ENCODE measurements at places on chromosomes 3 and 15.

DNA sequence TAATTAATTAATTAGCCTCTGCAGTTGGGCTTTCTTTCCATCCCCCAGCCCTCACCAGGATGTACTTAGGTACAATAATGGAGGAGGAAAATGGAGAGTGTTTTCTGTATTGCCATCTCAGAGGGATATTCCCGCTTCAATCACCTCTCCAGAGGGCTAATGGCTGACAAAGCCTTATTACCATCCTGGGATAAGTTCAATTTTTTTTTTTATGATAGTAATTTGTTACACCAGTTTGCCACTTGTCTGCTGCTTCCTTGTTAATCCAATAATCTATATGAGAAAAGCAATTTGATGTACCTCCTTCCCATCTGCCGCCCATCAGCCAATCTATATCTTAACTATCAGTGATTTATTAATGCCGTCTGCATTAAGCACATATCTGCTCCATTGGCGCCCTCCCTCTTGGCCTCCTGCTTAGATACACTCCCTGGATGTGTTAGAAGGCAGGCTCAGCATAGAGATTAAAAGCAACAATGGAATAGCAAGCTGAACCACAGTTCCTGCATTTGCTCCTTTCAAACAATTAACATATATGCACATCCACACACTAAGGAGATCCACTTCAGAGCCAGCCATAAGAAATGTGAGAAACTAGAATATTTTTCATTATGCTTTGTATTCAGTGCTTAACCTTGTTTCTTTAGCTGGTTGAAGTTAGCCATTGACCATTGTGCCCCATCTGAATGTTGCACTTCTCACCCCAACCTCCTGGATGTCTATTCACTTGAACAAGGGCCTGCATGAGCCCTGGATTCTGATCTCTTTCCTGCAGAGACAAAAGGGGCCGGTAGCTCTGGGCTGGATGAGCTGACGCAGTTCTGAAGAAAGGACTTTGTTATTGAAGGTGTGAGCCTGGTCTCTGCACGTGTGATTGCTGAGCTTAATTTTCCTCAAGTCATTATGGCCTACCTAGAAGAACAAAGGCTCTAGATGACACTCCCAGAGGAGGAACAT, 237.3 kb upstream of the GAP43 start:
- H3K27ac ChIP-seq = no peak overlapping the region
- no peaks in the 10 kb centered on the region for H3K4me1 ChIP-seq
- H3K36me3 ChIP-seq = no peaks in the 10 kb centered on the region

- peaks cover 28% of the 10 kb centered on the region for H3K27me3 ChIP-seq
- no peak overlapping the region for H3K27ac ChIP-seq
- H3K4me1 ChIP-seq = no peaks in the 10 kb centered on the region
- H3K36me3 ChIP-seq = no peaks in the 10 kb centered on the region
- H3K4me3 ChIP-seq = no peak overlapping the region
Measured at GRCh38 chr15:89515477-89515876, 19.1 kb upstream of the RHCG start.

GRCh38 chr3:40336511-40337135, 27.1 kb downstream of the EIF1B start:
- H3K27ac ChIP-seq = no peak overlapping the region
- no peak overlapping the region for H3K4me3 ChIP-seq
- H3K27me3 ChIP-seq = peaks cover 6% of the 10 kb centered on the region
- no peaks in the 10 kb centered on the region for H3K36me3 ChIP-seq
- peaks cover 16% of the 10 kb centered on the region for H3K4me1 ChIP-seq

DNA sequence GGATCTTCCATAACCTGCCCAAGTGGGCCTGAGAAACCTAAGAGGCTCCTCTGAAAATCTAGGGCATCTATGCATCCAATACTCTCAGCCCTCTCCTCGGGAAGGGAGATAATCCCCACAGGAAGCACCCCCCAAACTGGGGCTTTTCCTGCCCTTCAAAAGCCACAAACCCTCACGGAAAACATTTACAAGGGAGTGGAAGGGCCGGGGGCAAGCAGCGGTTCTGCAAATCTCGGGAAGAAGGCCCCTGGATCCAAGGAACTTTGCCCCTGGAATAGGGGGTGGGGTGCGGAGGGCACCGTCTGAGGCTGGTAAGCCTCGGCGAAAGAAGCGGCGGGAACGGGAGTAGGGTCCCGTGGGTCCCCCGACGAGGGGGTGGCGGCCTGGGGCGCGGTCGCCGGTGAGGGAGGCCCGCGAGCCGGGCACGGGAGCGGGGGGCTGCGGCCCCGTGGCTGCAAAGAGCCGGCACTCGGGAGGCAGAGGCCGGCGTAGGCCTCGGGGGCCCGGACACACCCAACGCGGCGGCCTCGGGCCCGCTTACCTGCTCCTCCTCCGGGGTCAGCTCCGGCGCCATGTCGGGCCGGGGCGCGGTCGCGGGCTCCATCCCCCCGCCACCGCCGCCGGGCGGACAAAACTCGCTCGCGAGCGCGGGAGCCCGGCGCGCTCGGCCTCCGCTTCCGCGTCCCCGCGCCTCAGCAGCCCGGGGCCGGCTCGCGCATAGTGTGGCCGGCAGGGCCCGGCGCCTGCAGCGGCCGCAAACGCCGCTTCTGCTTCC, 755 bp downstream of the PTPN9 start:
- H3K4me3 ChIP-seq = peak overlapping the region; percentile 86
- H3K4me1 ChIP-seq = peaks cover 32% of the 10 kb centered on the region
- H3K27ac ChIP-seq = peak overlapping the region; percentile 93
- peaks cover 18% of the 10 kb centered on the region for H3K36me3 ChIP-seq
- peak; percentile 42 for DNase-seq
- no peaks in the 10 kb centered on the region for H3K27me3 ChIP-seq

- H3K4me3 ChIP-seq = no peak overlapping the region
- H3K27ac ChIP-seq = no peak overlapping the region
- no peak for DNase-seq
- no peaks in the 10 kb centered on the region for H3K4me1 ChIP-seq
Measured at GRCh38 chr3:72213296-72214065, 428.5 kb upstream of the PROK2 start.

DNA sequence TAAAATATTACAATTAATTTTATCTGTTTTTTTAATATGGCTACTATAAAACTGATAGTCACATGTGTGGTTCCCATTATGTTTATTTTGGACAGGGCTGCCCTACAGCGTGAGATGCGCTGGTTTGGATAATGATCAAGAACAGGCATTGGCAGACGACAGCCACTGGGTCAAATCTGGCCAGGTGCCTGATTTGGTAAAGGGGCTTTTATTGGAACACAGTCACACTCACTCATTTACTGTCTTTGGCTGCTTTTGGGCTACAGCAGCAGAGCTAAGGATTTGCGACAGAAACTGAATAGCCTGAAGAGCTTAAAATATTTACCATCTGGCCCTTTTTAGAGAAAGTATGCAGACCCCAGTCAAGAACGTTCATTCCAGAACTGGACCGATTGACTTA, 724.2 kb upstream of the CFAP20DC start:
- DNase-seq = no peak
- H3K27me3 ChIP-seq = no peaks in the 10 kb centered on the region
- H3K36me3 ChIP-seq = no peaks in the 10 kb centered on the region
- no peak overlapping the region for H3K4me3 ChIP-seq
- H3K27ac ChIP-seq = no peak overlapping the region

DNA sequence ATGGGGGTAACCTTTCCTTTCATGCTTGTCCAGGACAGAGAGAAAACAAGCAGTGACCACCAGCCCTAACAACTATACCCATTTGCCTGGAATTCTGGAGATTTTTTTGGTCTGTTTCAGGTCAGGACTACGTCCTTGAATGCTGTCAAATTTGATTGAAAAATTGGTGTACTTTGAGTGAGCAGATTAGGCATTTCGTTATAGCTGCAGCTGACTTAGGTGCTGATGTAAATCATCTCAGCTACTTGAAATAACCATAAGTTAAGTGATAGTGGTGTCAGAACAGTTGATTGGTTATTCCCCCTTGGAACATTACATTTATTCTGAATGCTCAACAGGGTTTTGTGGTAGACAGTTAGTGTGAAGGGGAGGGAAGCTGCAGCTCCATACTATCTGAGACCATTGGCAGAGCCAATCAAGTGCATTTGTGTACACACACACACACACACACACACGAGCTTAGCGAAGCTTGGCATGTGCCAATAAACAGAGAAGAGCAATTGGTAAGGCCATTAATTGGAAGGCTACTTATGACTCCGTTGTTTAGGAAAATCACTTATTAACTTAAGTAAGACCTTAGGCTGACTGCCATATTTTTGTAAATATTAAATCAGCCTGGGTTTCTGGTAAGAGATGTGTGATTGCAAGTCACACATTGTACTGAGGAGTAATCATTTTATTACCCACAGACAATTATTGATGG, 447.8 kb downstream of the MFSD1 start:
- no peak overlapping the region for H3K27ac ChIP-seq
- no peaks in the 10 kb centered on the region for H3K4me1 ChIP-seq
- peaks cover 1% of the 10 kb centered on the region for H3K27me3 ChIP-seq
- DNase-seq = no peak

GRCh38 chr3:175242243-175242642, 383.1 kb downstream of the NAALADL2 start:
- H3K4me3 ChIP-seq = no peak overlapping the region
- no peak for DNase-seq
- no peaks in the 10 kb centered on the region for H3K36me3 ChIP-seq
- H3K27ac ChIP-seq = no peak overlapping the region

DNA sequence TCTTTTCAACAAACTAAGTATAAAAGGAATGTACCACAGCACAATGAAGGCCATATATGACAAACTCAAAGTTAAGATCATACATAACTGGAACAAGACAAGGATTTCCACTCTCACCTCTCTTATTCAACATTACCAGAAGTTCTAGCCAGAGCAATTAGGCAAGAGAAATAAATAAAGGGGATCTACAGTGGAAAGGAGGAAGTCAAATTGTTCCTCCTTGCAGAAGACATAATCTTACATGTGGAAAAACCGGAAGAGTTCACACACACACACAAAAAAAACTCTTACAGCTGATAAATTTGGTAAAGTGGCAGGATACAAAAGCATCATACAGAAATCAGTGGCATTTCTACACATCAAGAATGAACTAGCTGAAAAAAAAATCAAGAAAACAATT, 277.9 kb downstream of the MCTP2 start:
- H3K4me3 ChIP-seq = no peak overlapping the region
- peaks cover 2% of the 10 kb centered on the region for H3K27me3 ChIP-seq
- no peaks in the 10 kb centered on the region for H3K36me3 ChIP-seq
- no peak overlapping the region for H3K27ac ChIP-seq
- DNase-seq = no peak

DNA sequence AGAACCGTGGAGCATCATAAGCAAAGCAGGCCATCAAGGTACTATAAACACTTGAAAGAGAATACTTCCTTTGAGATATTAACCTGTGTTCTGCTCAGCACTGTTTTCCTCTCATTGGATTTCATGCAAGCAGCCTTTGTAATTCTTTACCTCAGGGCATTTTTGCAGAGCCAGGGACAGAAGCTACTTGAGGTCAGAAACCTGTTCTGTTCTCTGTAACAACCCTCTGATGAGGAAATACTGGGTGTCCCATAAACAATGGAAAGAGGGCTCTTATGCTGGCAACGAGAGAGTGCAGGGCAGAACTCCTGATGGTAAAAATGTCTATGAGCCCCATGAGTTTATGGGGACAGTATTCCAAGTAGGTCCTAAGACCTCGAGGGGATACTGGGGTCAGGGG, 66.0 kb downstream of the DCLK3 start:
- H3K4me3 ChIP-seq = no peak overlapping the region
- peaks cover 5% of the 10 kb centered on the region for H3K27me3 ChIP-seq
- no peak for DNase-seq
- H3K4me1 ChIP-seq = no peaks in the 10 kb centered on the region
- no peak overlapping the region for H3K27ac ChIP-seq

DNA sequence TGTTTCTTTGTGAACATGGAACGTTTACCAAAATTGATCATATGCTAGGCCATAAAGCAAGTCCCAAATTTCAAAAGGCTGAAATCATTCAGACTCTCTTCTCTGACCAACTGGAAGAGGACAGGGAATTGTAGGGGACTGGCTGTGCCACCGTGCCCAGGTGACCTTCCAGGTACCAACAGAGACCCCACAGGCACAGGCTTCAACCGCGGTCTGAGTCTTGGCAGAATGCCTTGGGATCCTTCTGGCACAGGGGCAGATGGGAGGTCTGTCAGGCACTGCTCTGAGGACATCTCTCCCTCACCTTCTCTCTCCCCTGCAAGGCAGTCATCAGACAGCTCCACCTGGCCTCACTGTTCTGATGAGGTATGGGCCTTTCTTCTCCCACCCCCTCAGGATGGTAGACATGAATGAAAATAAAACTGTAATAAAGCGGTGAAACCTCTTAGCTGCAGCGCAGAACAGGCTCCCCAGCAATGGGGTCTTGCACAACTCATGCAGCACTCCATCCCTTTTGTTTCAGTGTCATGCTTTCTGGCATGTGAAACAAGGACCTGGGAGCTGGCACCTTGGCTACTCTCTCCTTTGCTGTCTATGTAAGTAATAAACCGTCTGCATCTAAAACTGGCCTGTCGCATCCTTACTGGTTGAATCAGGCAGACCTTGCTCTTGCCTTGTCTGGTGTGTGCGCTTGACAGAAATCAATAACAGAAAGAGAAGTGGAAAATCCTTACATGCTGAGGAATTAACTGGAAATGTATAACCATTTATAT, 289.2 kb downstream of the KLF13 start:
- no peaks in the 10 kb centered on the region for H3K4me1 ChIP-seq
- no peaks in the 10 kb centered on the region for H3K36me3 ChIP-seq
- DNase-seq = no peak
- no peak overlapping the region for H3K4me3 ChIP-seq

GRCh38 chr3:49602049-49602554, 47.8 kb downstream of the BSN start:
- DNase-seq = no peak
- no peak overlapping the region for H3K27ac ChIP-seq

DNA sequence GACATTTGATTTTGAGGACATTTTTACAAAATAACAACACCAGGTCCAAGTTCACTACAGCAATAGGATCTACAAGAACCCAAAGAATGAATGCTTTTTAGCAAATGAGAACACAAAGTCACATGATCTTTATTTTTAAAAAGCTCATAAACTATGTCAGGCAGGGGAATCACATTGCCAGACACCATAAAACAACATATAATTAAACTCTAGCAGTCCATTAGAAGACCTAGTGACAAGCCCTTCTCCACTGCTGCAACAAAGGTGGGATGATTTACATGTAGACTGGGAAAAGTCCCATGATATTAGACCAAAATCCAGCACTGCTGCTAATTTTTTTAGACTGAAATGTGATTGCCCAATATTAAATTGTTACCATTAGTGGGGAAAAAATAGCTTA, 92.6 kb downstream of the FHIT start:
- no peaks in the 10 kb centered on the region for H3K4me1 ChIP-seq
- H3K27ac ChIP-seq = no peak overlapping the region
- no peak overlapping the region for H3K4me3 ChIP-seq
- no peaks in the 10 kb centered on the region for H3K36me3 ChIP-seq

GRCh38 chr15:57079931-57080620, 161.6 kb downstream of the TCF12 start:
- no peak overlapping the region for H3K27ac ChIP-seq
- no peaks in the 10 kb centered on the region for H3K27me3 ChIP-seq
- no peak overlapping the region for H3K4me3 ChIP-seq
- H3K36me3 ChIP-seq = no peaks in the 10 kb centered on the region
- no peak for DNase-seq

All from activated CD4-positive, alpha-beta memory T cell treated with anti-CD3 and anti-CD28 coated beads, Interleukin-2, amount 10 ng/mL, durations not matched to agents 7 days and 5 days (primary cell).